ENCODE measurements at places on chromosomes 13 and 19. TPM values are rescaled to one million over a fixed set of nuclear protein-coding genes. Genes with fewer than 3 reads are reported as not detected.

ZNF99 gene
- 0.04 TPM for total RNA-seq

KLHL1 gene
- total RNA-seq = not detected

GRCh38 chr13:94859278-94859691, 146.9 kb upstream of the SOX21 start:
- no peak for DNase-seq

- DNase-seq = peak; percentile 35
Observed at GRCh38 chr13:60229708-60230272, 66.1 kb upstream of the DIAPH3 start.

Measured in H4 (cell line).